ENCODE measurements at places on chromosomes 11 and 22.

DNA sequence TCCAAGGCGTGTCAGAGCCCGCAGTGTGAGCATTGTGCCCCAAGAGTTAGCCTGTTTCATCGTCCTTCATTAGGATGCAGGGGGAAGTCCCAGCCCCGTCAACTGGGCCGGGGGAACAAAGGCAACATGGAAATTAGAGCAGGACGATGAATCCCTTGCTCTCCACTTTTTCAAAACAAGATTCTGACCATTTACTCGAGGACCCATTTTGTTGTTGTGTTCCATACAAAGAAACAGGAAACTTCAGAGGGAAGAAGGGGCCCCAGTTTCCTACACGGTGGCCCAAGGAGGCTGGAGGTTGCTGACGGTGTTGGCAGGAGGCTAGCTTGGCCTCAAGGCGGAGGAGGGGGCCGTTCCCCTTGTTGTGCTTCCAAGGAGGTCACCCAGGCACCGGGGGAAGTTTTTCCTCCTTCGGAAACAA, 44.0 kb upstream of the SLC1A2 start:
- DNase-seq: no peak

DNA sequence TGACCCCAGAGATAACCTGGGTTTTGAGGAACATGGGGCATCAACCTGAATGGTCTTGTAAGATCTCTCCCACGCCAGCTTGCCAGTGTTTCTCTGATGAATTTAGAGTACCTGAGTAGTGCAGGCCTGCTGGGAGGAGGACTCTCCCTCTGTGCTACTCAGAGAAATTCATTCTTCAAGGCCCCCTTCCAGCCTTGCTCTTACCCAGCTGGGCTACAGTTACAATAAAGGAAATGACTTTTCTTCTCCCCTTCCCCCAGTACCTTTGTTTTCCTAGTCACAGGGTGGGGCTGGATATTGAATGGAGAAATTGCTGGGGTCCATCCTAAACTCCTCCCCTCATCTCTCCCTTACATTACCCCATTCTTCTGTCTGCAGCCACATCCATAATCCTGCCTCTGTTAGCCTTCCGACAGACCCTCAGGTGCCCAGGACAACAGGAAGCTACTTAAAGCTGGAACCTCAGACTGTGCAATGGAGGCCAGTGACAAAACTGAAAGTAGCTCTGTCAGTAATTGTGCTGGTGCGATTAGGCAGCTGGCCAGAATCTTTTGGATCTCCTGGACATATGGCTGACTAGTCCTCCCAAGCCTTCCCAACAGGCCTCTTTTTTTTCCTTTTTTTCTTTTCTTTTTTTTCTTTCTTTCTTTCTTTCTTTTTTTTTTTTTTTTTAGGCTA, 17.4 kb downstream of the LIMK2 start:
- DNase-seq: no peak

DNA sequence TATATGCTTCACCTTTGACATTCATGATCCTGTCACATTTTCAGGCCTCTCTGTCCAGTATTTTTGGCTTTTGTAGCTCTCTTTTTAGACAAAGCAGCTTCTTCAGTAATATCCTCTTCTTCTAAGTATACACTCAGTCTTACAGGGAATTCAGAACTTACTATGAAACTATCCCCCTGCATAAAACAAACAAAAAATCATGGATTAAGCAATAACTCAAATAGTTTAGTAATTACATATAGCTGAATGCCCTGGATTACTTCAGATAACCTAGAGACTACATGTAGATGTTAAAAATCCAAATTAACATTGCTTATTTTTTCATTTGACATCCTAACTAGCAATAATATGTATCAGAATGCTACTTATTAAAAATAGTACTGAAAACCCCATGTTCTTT, 5.2 kb downstream of the TAF1D start:
- no peak for DNase-seq

- DNase-seq: no peak
Measured at GRCh38 chr11:8765294-8765693, 82.7 kb downstream of the RPL27A start.

DNA sequence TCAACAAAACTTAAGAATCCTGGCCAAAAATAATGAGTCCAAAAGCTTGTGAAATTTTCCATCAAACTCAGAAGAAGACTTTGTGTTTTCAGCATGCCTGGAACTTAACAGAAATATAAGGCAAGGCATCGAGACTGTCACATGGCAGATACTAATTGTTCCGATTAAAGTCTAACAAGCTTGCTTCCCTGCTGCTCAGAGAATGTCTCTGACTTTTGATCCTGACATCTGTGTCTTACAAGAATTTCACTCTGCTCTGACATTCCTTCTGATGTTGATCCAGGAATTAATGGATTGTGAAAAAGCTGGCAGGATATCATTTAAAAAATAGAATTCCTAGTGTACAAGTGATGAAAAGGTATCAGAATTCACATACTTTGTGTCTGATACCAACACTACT, 170.2 kb downstream of the DCDC1 start:
- no peak for DNase-seq

DNA sequence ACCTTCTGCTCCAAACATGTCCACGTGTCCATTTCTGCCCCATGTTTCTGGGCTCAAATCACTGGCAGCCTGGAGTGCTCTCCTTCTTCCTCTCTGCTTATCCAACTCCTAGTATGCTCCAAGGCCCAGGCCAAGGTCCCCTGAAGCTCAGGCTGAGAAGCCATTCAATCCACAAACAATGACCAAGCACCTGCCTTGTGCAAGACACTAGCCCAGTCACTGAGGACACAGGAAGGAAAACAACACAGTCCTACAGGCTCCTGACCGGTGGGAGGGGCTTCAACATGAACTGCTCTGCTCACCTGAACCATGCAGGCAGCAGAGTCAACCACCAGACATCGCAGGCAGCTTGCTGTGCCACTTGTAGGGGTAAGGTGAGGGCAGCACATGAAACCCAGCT, 93.6 kb downstream of the RPL27A start:
- no peak for DNase-seq

DNA sequence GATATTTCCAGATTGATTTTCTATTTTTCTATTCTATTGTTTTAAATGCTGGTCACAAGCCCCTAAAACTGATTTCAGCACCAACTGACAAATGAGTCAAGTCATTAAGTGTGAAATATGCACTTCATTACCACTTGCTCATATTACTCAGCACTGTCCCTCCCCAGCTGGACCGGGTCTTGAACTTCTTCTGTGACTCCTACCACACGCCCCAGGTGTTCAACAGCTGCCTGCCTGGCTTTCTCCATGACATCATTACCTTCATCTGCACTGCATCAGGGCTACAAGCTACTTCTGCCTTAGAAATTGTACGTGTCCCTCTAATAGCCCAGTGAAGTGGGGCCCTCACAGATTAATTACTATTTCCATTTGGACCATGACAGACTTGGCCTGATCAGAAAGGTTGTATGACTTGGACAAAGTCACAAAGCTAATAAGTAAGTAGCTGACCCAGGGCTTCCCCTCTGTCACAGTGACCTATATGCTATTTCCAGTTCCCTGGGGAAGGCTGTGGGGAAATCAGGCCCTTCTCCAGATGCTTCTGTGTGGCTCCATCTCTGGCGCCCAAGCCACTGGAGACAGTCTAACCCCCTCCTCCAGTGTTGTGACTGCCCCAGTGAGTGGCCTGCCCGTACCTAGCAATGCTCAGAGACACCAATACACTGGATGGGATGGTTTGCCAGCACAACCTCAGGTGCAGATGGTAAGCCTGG, 18.1 kb downstream of the TBC1D10A start:
- DNase-seq: no peak

DNA sequence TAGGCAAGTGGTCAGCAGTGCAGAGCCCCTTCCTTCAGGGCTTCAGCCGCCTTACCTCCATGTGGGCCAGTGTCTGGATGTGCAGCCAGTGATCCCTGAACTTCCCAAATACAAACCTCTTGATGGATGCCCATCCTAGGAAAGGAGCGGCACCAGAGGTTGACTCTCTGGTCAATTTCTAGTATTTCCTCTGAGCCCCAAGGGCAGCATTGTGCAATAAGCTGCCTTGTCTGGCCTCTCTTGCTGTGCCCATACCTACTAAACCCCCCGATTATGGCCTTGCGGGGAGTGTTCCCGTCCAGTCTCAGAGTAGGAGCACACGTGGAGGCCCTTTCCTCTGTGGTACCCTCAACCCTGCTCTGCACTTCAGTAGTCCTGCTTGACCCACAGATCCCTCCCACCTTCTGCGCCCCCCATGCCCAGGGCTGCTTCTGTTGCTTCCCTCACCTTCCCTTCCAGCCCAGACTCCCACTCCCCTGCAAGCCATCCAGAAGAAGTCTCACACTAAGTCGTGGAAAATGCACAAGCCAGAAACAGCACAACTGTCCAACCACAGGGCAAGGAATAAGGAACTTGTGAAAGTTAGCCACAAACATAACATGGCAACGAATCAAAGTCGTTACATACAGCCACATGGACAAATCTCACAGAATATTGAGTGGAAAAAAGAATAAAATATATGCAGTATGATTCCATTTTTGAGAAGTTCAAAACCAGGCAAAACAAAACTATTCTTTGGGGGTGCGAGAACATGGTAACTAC, 39.6 kb upstream of the HORMAD2 start:
- peak; percentile 29 for DNase-seq

GRCh38 chr22:28043266-28043665, 124.2 kb upstream of the PITPNB start:
- DNase-seq: no peak

- no peak for DNase-seq
Measured at GRCh38 chr22:46415776-46416519, 80.4 kb downstream of the TRMU start.

DNA sequence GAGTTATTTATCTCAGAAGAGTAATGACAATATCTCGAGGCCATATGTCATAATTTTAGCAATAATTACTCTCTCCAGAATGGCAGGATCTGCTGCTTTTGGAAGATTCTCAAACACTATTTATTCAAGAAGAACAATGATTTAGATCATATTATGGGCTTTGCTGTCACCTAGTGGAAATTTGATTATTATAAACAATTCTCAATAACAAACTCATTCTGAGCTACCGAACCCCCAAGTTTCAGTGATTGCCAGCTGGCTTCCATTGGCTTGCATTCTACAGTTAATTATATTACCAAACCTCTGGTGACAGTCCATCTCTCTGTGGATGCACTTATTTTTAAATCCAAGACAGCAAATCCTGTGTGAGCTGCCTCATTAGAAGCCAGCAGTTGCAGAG, 27.9 kb upstream of the SLC36A4 start:
- DNase-seq: no peak

DNA sequence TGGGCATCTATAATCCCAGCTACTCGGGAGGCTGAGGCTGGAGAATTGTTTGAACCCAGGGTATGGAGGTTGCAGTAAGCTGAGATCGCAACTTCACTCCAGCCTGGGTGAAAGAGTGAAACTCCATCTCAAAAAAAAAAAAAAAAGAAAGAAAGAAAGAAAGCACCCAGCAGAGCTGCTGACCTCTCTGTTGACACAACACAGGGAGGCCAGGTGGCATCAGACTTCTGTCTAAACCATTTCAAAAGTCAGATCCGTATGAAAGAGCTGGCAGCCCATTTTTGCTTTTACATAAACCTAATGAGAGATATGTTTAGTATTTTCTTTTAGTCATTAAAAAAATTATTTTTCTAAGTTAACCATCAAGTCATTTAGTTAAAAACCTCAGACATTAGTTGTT, 64.4 kb upstream of the RRM1 start:
- no peak for DNase-seq

DNA sequence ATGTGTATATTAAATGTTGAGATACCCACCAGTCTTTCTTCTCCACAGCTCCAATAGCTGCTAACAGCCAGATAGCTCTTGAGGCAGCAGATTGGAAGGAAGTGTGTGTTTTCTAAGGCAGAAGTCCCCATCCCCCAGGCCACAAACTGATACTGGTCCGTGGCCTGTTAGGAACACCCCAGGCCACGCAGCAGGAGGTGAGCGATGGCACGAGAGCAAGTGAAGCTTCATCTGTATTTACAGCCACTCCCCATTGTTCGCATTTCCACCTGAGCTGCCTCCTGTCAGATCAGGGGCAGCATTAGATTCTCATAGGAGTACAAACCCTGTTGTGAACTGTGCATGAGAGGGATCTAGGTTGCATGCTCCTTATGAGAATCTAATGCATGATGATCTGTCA, 12.7 kb downstream of the CCDC73 start:
- DNase-seq: no peak

GRCh38 chr11:5383576-5383975, at the start of gene OR51M1:
TSS of gene OR51M1 (plus strand) at chr11:5383812. CDS start at chr11:5389399, 5,587 bp downstream.
- DNase-seq: no peak

- no peak for DNase-seq
Measured at GRCh38 chr11:30452842-30453241, 129.9 kb downstream of the ARL14EP start.

GRCh38 chr11:44248109-44248508, 61.8 kb downstream of the ALX4 start:
- DNase-seq: no peak

- DNase-seq: no peak
Measured at GRCh38 chr11:26442131-26442530, 110.2 kb downstream of the ANO3 start.

DNA sequence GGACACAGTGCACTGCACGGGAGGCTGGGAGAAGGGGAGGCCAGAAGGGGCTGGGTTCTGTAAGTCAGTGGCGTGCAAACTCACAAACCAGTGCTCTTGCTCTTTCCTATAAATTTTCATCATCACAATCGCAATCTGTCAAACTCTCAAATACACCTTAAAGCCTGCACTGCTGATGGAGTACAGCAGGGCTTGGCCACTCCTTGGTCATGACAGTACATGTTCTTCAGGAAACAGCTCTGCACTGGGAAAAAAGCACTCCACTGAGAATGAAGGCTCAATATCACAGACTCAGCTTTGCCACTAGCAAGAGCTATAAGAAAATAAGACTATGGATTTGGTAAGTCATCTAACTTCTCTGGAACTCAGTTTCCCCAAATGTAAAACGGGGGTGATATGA, 111.0 kb downstream of the RBFOX2 start:
- no peak for DNase-seq

DNA sequence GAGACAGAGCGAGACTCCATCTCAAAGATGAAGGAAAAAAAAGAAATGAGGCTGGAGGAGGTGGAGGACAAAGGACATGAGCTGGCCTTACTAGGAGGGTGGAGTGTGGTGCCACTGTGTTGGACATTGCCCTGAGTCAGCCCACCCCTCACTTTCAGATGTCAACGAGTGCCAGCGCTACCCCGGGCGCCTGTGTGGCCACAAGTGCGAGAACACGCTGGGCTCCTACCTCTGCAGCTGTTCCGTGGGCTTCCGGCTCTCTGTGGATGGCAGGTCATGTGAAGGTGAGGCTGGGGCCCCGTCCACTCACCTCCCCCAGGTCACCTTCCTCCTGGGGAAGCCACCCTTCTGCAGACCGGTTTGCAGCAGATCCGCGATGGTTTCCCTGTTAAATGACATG, 40.6 kb downstream of the FBLN1 start:
- no peak for DNase-seq

- no peak for DNase-seq
Measured at GRCh38 chr11:15605094-15605493, 490.4 kb downstream of the INSC start.

DNA sequence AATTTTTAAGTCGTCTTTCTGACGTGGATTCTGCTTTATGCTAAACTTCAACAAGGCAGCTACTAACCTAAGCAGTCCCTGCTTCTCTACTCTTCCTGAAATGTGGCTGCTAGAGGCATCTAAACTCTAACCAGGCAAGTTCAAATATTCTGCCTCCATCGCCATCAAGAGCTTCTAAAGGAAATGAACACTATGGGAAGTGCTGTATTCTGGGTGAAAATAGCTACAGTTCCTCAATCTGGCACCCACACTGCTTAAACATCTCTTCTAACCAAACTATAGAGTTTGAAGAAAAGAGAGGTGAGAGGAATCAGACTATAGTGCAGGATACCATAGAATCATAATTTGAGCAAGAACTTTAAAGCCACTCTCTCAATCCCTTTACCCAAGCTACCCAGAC, 6.3 kb downstream of the NRIP3 start:
- no peak for DNase-seq

Measured in activated CD8-positive, alpha-beta memory T cell treated with anti-CD3 and anti-CD28 coated beads, Interleukin-2, amount 50 U/mL, for 48 hours (primary cell).